ENCODE measurements at places on chromosomes 4 and X. TPM values are rescaled to one million over a fixed set of nuclear protein-coding genes. Genes with fewer than 3 reads are reported as not detected.

CT55 gene
- polyA plus RNA-seq: 1.9 TPM

DNA sequence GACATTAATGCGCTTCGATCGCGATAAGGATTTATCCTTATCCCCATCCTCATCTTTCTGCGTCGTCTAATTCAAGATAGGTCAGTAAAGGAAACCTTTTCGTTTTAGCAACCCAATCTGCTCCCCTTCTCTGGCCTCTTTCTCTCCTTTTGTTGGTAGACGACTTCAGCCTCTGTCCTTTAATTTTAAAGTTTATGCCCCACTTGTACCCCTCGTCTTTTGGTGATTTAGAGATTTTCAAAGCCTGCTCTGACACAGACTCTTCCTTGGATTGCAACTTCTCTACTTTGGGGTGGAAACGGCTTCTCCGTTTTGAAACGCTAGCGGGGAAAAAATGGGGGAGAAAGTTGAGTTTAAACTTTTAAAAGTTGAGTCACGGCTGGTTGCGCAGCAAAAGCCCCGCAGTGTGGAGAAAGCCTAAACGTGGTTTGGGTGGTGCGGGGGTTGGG, 528 bp upstream of the FGF2 start:
- peak; percentile 5 for DNase-seq

ZAR1 gene
- polyA plus RNA-seq: not detected

DNA sequence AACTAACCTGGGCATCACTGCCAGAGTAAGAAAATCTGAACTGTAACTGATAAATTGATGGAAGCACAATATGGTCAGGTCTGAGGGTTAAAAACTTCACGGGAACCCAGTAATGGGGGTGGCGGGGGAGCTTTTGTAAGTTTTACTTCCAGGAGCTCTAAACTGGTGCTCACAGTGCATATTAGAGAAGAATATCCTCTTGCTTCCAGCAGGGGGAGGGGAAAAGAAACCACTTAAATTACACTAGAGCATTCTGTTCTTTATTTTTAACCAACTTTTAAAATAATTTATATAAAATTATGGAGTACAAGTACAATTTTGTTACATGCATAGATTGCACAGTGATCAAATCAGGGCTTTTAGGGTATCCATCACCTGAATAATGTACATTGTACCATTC, 33.7 kb downstream of the WDR17 start:
- DNase-seq: no peak

GRCh38 chrX:12405306-12405705, 267.0 kb downstream of the FRMPD4 start:
- DNase-seq: no peak

GRCh38 chr4:17329046-17329445, 182.8 kb downstream of the QDPR start:
- DNase-seq: no peak

- DNase-seq: no peak
Observed at GRCh38 chrX:54415534-54416350, 24.5 kb upstream of the TSR2 start.

DNA sequence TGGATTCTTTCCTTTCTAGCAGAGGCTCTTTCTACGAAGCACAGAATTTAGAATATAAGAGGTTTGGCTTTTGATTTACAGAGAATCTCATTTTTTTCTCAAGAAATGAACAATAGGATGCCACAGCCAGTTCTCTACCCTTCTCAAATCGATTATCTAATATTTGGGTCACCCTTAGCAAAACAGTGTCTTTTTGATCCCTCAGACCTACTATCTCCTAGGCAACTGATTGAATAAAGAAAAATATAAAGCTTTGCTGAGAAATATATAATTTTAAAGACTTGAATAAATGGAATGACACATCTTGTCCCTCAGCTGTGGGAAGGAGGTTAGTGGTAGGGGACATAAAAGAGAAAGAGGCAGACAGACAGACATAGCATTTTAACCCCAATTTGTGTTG, 153.3 kb downstream of the SH3KBP1 start:
- no peak for DNase-seq

DNA sequence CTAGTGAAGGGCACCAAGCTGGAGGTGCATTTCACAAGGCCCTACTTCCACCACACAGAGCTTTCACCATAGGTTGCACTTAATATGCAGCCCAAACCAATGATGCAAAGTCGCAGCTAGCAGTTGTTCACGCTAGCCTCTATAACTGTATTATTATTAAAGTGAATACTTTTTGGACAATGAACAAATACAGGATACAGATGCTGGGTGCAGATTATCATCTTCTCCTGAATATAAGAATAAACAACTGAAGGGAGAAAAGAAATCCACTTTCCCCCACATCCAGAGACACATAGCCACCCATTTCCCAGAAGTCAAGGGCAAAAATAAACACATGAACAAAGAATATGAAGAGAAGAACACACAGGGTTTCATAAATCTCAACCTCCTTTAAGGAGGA, 107.2 kb downstream of the PRDM5 start:
- DNase-seq: no peak

DNA sequence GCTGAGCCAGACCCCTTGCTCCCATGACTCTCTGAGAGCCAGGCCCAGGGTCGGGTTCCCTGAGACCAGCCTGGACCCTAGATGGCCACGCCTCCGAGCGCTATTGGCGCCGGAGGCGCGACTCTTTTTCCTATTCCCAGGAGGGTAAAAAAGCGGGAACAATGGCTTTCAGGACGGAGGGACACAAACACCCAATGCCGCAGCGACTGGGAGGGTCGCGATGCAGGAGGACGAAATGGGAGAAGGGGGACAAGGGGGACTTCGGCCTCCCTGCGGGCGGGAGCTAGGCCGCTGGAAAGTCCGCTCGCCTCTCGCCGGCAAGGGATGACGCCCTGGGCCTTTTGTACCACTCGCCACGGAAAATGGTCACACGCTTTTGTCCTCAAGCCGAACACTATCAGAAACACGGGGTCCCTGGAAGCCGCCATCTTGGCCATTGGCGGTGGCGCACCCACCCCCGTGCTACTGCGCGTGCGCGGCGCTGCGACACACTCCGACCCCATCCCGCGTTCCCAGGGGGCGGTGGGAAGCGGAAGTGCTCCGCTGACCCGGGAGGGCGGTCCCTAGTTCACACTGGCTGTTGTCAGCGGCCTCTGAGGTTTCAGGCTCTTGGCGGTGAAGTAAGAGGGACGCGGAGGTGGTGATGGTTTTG, 98.4 kb downstream of the ZNF674 start:
- DNase-seq: peak; percentile 96

- no peak for DNase-seq
Observed at GRCh38 chr4:94419956-94420355, 31.8 kb upstream of the PDLIM5 start.

DNA sequence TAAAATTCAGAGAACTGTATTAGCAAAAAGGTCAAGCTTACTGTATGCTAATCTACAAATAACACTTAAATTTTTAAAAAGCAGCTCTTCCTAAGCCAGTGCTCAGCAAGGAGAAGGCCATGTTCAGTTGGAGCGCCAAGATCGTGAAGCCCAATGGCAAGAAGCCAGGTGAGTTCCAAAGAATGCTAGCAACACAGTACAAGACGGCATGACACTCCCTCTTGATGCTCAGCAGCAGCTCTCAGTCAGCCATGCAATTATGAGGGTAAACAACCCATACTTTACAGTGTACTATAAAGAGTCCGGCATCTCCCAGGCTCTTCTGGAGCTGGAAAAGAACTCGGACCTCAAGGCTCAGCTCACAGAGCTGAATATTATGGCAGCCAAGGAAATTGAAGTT, 34.9 kb downstream of the STX18 start:
- no peak for DNase-seq

ENOX2 gene
- polyA plus RNA-seq: 12.8 TPM

GRCh38 chr4:121077496-121077895, 5.2 kb upstream of the NDNF start:
- DNase-seq: no peak

DOK7 gene
- polyA plus RNA-seq: 0.05 TPM

DNA sequence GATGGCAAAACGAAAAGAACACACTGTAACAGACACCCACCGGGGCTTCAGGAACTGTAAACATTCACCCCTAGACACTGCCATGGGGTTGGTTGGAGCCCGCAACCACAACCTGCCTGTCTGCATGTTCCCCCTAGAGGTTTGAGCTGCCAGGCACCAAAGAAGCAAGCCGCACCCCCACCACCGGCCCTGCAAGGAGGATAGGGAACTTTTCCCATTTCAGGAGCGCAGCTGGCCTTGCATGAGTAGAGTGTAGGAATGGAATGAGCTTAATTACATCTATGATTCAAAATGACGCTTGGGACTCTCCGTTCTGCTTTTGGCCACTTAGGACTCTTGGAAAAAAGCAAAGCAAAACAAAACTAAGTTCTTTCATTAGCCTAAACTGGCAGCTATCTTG, 243.6 kb upstream of the CTSO start:
- DNase-seq: no peak

DNA sequence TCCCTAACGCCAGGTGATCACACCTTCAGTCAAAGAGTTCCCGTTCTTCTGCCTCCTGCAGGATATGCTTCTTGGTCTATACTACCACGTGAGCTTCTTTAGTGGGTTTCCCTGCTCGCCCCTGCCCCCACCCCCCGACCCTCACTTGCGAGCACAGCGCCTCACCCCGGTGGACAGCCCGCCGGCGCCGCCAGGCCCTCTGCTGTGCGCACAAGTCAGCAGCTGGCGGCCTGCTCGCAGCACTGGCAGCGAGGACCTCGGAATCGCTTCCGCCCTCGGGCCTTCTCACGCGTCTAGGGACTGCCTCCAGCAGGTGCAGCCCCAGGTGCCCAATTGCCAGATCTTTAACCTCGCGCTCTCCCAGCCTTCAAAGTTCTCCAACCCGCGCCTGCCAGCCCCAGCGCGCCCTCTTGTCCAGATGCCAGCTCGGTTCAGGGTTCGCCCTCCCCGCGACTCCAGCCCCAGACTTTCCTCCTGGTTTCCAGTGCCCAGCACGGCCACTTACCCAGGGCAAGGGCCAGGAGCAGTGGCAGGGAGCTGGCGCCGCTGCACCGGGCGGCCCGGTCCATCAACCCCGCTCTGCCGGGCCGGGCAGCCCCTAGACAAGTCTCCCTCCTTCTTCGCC, 454 bp downstream of the BTC start:
- peak; percentile 19 for DNase-seq

- DNase-seq: no peak
Observed at GRCh38 chr4:16779028-16779675, 119.3 kb downstream of the LDB2 start.

DNA sequence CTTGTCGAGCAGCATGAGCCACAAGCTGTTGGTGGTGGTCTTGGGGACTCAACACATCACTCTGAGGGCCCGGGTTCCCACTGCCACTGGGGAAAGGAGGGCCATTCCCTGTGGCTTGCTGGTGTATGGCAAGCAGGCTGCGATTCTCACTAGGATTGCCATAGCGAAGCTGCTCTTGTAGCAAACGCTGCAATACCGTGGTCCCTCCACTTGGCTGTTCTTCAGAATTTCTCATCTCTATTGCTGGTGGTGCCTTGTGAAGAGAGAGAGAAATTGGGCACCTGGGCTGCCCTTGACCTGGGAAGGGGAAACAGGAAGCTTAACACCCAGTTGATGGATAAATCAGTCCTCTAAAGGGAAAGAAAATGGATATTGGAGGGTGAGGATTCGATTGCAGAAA, 17.7 kb downstream of the AMOT start:
- DNase-seq: no peak

GRCh38 chr4:173521467-173522159, 8.4 kb downstream of the HAND2 start:
- DNase-seq: peak; percentile 64

GRCh38 chr4:25029479-25030276, 1.1 kb downstream of the LGI2 start:
- peak; percentile 9 for DNase-seq

DNA sequence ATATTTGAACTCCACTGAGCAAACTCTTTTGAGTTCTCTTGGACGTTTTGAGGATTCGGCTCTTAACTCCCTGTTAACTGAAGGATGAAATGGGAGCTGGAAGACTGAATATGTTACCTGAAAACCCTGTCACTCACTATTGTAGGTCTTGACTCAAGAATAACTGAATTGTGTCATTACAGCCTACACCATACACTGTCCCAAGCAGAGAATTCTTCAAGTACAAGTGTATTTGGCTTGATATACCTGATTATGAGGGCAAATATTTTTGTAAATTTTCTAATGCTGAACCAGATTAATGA, 276.1 kb downstream of the CFAP299 start:
- no peak for DNase-seq

DNA sequence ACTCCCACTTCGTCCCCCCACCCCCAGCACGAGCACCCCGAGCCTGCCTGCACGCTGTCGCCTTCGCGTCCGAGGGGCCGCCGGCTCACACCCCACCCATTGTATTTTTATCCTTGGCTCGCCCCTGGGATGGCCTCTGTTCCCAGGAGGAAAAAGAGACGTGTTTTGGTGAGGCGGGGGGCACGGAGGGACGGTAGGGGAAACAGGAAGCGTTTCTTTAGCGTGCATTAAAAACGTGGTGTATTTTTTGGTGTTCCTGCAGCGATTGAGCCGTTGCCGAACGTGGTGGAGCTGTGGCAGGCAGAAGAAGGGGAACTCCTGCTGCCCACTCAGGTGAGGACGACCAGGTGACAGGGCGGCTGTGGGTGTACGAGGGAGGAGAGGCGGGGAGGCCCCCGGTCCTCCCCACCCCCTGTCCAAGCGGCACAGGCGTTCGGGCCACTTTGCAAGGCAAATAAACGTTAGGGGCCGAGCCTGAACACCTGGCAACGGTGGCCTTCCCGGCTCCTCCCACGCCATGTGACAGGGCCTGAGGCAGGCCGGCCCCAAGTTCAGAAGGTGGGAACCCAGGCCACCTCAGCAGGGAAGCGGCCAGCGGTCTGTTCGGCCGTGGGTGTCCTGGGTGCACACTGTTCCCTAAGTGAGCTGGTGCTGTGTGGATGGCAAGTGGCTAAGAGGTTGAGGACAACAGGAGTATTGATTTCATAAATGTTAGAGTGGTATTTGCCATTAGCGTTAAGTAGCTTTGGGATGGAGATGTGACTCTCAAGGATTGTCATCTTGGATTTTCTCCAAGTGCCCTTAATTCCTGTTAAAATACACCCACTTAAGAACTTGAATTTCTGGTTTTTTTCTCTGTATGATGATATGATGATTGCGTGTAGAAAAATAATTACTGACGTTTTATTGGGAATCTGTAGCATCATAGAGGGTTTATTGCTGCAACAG, 1.1 kb downstream of the TMEM131L start:
- peak; percentile 54 for DNase-seq

SPATA18 gene
- 0.84 TPM for polyA plus RNA-seq

GRCh38 chr4:172809319-172809718, 359.3 kb upstream of the GALNT7 start:
- no peak for DNase-seq

PLS3 gene
- 35.7 TPM for polyA plus RNA-seq

GRCh38 chr4:87067124-87067885, 132.5 kb downstream of the AFF1 start:
- no peak for DNase-seq

CNGA1 gene
- polyA plus RNA-seq: 0.45 TPM

GRCh38 chr4:8140915-8141314, 17.7 kb downstream of the ABLIM2 start:
- no peak for DNase-seq

ASB9 gene
- 2.5 TPM for polyA plus RNA-seq

DNA sequence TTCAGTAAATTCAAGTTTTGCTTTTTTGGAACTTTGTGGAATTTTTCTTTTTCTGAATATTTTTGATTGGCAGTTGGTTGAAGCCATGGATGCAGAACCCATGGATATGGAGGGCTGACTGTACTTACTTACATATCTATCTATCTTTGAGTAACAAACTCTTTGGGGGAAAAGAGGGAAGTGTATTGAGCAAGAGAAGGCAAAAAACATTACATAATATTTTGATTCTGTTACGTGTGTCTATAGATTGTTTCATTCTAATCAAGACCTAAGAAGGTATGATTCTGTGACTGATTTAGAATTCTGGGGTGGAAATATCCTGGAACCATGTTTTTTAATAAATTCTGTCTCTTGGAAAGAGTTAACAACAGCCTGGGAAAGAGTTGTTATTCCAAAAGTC, 31.5 kb downstream of the GRSF1 start:
- no peak for DNase-seq
